ENCODE measurements at places on chromosomes 12 and 14.

DNA sequence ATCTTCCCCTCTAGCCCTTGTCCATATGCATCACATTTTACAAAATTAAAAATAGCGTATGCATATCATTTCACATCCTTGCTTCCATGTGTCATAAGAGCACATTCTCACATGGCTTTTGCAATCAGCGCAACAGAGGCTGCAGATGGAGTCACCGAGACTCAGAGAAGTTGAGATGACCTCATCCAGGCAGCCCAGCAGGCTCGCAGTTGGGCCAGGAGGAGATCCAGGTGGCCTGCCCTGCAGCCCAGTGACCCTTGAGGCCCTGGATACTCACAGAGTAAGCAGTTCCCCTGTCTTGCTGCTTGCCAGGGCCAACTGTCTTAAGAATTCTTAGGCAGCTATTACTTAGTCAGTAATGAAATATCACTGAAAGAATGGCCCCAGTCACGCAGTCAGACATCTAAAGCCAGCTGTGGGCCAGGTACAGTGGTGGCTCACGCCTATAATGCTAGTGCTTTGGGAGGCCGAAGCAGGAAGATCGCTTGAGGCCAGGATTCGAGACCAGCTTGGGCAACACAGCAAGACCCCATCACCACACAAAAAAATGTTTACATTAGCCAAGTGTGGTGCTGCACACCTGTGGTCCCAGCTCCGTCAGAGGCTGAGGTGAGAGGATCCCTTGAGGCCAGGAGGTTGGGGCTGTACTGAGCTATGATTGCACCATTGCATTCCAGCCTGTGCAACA, 9.1 kb downstream of the CAMKK2 start:
- peak; percentile 63 for DNase-seq

DNA sequence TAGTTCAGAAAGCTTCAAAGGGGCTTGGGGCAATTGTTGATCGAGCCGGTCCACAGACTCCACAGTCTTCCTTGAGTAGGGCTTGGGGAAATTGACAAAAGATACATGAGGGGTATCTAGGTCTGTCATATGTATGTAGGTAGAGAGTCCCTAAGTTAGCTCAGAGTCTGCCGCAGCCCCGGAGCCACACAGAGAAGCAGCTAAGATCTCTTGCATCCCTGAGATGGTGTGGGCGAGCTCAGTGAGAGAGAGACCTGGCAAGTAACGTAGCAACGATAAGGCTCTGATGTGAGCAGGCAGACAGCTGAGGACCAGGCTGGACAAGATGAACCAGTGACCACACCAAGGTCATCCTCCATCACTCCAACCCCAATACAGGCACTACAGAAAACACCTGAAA, 297.6 kb downstream of the TMEM132D start:
- no peak for DNase-seq

DNA sequence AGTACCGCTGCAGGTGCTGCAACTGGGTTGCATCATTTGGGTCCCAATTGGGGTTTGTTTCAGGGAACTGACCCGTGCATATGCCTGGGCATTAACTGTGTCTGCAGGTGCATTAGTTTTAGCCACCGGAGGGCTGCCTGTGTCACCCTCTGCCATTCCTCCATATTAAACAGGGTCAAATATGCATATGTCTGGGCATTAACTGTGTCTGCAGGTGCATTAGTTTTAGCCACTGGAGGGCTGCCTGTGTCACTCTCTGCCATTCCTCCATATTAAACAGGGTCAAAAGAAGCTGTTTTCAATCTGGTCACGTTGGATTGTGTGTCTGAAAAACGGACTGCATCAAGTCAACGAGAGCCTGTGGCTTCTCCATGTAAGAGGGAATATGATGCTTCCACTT, 1317.0 kb downstream of the TMEM121 start:
- no peak for DNase-seq

GRCh38 chr12:92539110-92539749, 163.6 kb upstream of the PLEKHG7 start:
- peak; percentile 83 for DNase-seq

DNA sequence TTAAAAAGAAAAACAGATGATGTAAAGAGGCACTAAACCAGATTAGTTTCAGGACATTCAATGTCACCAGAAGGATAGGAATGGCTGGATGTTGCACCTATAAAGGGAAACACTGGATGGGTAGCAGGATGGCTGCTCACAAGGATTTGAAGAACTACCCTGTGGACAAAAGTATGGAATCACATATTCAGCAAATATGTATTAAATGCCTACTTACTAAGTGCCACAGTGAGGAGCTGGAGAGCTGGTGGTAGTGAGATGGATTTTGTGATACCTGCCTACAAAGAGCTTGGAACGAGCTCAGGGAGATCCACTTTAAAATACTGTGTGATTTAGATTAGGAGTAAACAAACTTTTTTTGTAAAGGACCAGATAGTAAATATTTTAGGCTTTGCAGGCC, 316.2 kb downstream of the PAWR start:
- peak; percentile 31 for DNase-seq

GRCh38 chr12:93634416-93634815, 42.8 kb upstream of the CRADD start:
- DNase-seq, result peak; percentile 53

DNA sequence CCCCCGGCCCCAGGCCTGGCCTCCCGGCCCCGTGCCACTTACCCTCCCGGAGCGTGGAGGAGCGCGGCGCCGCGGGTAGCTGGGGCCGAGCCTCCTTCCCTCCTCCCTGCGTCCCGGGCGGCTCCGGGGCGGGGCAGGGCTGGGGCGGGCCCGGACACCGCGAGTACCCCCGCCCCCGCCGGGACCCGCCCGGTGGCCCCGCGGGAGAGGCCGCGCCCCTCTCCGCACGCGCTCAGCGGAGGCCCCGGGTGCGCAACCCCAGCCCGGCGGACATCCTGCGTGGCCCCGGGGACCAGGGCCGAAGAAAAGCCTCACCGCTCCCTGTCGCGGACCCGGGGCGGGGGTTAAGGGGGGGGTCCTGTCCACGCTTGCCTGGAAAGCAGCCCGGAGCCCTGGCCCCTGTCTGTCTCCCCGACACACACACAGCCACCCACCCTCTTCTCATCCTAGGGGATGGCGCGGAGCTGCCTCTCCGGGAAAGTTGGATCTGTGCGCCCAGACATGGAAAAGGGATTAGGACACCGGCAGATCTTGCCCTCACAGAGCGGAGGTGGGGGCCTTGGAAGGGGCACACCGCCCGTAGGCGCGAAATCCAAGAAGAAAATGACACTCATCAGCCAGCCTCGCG, at the start of gene SYNE3:
TSS of gene SYNE3 (minus strand) at position 97 of the 628 bp plus-strand sequence. CDS start 40,829 bp downstream, outside the sequence.
- no peak for DNase-seq

DNA sequence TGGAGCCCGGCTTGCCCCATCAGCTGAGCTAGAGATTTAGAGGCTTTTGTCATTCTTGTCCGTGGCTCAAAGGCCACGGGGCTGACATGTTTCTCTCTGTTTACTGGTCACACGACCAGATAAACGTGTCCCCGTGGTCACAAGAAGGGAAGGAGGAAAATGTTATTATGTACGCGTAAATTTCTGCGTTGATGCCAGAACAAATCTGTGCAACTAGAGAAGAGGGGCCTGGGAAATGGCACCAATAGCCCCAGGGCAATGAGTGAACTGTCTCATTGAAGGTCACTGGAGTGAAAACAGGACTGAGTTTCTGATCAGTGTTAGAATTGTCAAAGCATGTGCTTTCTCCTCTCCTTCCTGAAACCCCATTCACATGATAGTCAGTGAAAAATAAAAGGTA, 25.3 kb downstream of the OAS2 start:
- DNase-seq, result no peak

DNA sequence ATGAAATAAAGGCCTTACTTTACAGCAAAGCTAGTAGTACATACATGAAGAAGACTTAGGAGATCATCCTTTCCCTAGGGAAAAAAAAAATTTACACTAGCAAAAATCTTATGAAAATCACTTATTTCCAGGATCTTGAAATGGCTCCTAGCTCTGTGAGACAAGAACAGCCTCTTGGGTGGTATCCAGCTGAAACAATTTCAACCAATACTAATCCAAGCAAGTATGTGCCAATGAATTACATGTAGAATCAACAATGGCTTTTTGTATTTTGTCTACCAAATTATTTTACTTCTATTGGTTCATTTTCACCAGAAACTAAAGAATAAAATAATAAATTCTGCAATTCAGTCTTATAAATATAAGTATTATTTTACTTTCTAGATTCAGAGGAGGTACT, 2.7 kb upstream of the SLCO1A2 start:
- no peak for DNase-seq

DNA sequence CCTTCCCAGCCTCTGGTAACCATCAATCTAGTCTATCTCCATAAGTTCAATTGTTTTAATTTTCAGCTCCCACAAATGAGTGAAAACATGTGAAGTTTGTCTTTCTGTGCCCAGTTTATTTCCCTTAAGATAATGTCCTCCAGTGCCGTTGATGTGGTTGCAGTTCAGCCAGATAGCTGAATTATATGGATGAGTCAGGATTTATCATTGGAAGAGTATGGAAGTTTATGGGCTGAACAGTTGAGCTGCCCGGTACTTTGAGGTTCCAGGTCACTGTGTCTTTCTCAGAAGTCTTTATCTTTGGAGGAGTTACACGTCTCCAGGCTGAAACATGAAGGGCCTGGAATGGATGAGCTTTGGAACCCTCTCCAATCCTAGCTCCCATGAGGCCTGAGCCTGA, 120.1 kb downstream of the ASCL4 start:
- DNase-seq, result no peak

- no peak for DNase-seq
These were observed 309.0 kb downstream of the VRK1 start for GRCh38 chr14:97106166-97106565.

GRCh38 chr12:122862872-122863701, 27.8 kb downstream of the HIP1R start:
- DNase-seq, result no peak

GRCh38 chr14:67584978-67585377, 15.1 kb downstream of the PIGH start:
- no peak for DNase-seq

Measured in amniotic epithelial cell (primary cell).